Aortic smooth muscle cell (primary cell): ENCODE measurements at places on chromosomes 6 and 20. TPM values are rescaled to one million over a fixed set of nuclear protein-coding genes. Genes with fewer than 3 reads are reported as not detected.

The BPIFB4 gene
- total RNA-seq: not detected in 2 replicates

The DPPA5 gene
- not detected in 2 replicates for total RNA-seq

The SERINC1 gene
- total RNA-seq: 330 and 363 TPM in 2 replicates

The HIVEP1 gene
- total RNA-seq: 5.3 and 12.1 TPM in 2 replicates

The CRISP3 gene
- total RNA-seq: not detected in 2 replicates

The LRRN4 gene
- total RNA-seq: not detected in 2 replicates

The HCRTR2 gene
- total RNA-seq: not detected in 2 replicates

The ALDH5A1 gene
- 1.8 and 2.9 TPM in 2 replicates for total RNA-seq

The DLL1 gene
- total RNA-seq: 1.3 and 1.6 TPM in 2 replicates

The GLP1R gene
- not detected in 2 replicates for total RNA-seq

The PHF10 gene
- total RNA-seq: 20.1 and 20.5 TPM in 2 replicates

The MLN gene
- total RNA-seq: not detected in 2 replicates

The PREX1 gene
- 75.0 and 102 TPM in 2 replicates for total RNA-seq

The SRF gene
- 14.5 and 15.7 TPM in 2 replicates for total RNA-seq

The CCNC gene
- total RNA-seq: 51.7 and 51.8 TPM in 2 replicates

The CCND3 gene
- 18.8 and 28.5 TPM in 2 replicates for total RNA-seq

The TMEM170B gene
- total RNA-seq: 1.8 and 1.9 TPM in 2 replicates

The SLC17A1 gene
- not detected in 2 replicates for total RNA-seq

The ANKRD66 gene
- total RNA-seq: not detected in 2 replicates

The SLC2A4RG gene
- 19.3 and 21.5 TPM in 2 replicates for total RNA-seq

The FOXF2 gene
- total RNA-seq: 0.26 and 0.31 TPM in 2 replicates

The ARFRP1 gene
- total RNA-seq: 44.7 and 53.4 TPM in 2 replicates

The GNMT gene
- 0.19 TPM in 1 of 2 replicates, not detected in the other for total RNA-seq

The SNAP91 gene
- not detected in 2 replicates for total RNA-seq

The BPI gene
- 0.50 and 0.79 TPM in 2 replicates for total RNA-seq

The SLC32A1 gene
- not detected in 2 replicates for total RNA-seq

The BPIFA1 gene
- total RNA-seq: not detected in 2 replicates

The ARHGAP40 gene
- total RNA-seq: not detected in 2 replicates

The E2F1 gene
- 6.0 and 14.1 TPM in 2 replicates for total RNA-seq

The DOP1A gene
- 30.6 and 36.1 TPM in 2 replicates for total RNA-seq

The SAMD10 gene
- 1.2 and 1.4 TPM in 2 replicates for total RNA-seq

The PHACTR3 gene
- not detected in 2 replicates for total RNA-seq

The HS3ST5 gene
- under 0.01 and 0.06 TPM in 2 replicates for total RNA-seq

The GPRC6A gene
- not detected in 2 replicates for total RNA-seq

The THBS2 gene
- total RNA-seq: 1,212 and 1,885 TPM in 2 replicates

The PAK5 gene
- total RNA-seq: not detected in 2 replicates

The MUCL3 gene
- not detected in 2 replicates for total RNA-seq

The RRBP1 gene
- total RNA-seq: 199 and 273 TPM in 2 replicates

The EDN1 gene
- total RNA-seq: 5.2 and 28.5 TPM in 2 replicates

The MUC21 gene
- total RNA-seq: not detected in 2 replicates

The DACT2 gene
- 0.13 TPM in 1 of 2 replicates, not detected in the other for total RNA-seq

The CLPSL2 gene
- total RNA-seq: not detected in 2 replicates

The PRDM1 gene
- 0.40 and 0.44 TPM in 2 replicates for total RNA-seq
